ENCODE measurements at places on chromosomes 5 and 9.

DNA sequence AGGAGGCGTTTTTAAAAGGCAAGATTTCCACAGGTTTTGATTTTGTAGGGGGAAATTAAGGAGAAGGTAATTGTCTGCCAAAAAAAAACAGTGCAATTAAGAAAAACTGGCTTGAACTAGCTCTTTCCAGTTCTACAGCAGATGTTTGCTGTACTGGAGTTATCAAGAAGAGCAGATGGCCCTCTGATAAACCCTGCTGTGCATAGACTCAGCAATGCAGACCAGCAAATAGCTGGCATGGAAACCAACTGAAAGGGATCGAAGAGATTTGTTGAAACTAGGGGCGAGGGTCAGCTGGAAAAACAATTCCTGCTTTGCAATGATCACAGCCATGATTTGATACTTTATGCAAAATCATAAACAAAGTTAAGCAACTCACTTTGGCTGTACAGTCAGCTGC, 17.8 kb upstream of the BHMT start:
- no peak for DNase-seq

DNA sequence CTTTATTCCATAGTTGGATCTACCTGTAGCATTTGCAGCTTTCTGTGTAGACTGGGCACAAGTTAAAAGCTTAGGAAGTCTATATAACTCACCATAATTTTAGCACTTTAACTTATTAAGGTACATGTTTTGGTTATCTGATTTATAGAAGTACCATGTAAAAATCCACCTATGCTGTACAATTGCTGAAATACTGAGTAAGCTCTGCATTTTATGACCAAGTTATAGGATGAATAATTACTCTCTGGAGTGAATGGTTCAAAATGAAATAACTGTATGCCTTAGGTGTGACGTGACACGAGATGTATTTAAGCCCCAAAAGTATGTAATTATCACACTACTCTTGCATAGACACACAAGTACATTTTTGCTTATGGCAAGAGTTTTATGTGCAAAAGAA, 22.1 kb downstream of the ZSWIM6 start:
- DNase-seq: no peak

DNA sequence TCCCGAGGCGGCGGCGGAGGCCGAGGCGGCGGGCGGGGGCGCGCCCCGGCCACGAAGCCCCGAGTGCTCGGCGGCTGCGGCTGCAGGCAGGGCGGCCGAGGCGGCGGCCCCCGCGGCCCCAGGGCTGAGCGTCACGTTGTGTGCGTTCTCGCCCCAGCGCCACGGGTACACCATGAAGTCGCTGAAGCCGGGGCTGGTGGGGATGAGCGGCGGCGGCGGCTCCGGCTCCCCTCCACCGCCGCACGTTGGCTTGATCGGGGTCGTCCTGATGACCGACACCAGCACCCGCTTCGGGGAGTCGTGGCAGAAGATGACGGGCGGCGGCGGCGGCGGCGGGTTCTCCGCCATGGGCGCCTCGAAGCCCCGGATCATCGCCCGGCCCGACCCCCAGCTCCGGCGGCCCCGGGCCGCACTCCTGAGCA, 498 bp downstream of the ZNF367 start:
- DNase-seq: peak; percentile 12

DNA sequence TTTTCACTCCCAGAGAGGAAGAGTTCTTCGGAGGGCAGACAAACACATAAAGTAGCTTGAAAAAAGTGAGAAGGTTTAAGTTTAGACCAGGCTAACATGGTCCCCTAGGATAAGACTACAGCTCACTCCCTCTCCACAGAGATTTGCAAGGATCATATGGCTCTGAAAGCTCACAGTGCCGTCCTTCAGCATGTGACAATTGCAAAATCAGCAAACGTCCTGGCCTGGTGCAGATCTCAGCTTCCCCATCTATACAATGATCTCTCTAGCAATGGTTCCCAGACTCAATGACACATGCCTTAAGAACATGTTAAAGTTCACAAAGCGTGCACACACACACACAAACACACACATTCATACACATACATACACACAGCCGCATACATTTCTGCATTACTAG, 327.6 kb downstream of the ACTL7B start:
- no peak for DNase-seq

- no peak for DNase-seq
These were observed 69.5 kb downstream of the RETREG1 start for GRCh38 chr5:16547200-16547842.

DNA sequence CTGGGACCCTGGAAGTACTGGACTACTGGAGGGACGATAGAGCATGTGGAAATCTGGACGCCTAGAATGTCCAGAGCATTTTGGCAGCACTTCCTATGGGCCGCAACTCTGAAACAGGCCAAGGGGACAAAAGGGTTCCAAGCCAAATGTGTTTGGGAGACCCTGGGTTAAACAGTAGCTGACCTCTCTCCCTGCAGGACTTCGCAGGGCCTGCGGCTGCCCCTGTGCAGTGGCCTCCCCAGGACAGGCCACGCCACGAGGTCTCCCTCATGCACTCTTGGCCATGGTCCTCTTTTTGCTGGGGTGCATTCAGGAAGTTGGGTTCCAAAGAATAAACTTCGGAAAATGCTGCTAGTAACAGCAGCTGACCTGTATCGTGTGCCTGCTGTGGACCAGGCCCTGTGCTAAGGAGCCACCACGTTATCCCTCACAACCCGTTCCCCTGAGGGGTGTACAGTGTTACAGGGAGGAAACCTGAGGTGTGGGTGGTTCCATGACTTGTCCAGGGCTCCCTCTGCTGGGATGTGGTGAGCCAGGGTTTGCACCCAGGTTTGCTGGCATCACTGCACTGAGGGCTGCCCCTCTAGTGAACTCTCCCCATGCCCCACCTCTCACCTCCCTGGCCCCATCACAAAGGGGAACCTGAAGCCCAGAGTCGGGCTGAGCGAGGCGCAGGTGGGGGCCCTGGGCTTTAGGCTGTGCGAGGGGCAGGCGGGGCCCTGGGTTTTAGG, 79.4 kb downstream of the AMBP start:
- no peak for DNase-seq

DNA sequence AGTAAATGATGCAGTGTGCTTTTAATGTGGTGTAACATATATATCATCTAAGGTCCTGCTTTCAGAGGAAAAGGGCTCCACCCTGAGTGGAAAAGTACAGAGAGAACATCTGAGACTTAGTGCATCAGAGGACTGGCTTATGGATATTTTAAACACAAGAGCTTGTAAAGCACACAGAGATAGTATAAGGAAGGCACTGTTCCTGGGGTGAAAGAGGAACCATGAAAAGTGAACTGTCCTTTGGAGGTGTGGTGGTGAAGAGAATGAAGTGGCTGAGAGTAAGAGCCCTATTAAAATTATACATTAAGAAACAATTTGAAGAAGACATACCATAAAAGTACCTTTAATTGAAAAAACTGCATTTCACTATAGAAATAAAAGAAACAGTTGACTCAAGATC, 68.9 kb downstream of the CSF2 start:
- DNase-seq: no peak

DNA sequence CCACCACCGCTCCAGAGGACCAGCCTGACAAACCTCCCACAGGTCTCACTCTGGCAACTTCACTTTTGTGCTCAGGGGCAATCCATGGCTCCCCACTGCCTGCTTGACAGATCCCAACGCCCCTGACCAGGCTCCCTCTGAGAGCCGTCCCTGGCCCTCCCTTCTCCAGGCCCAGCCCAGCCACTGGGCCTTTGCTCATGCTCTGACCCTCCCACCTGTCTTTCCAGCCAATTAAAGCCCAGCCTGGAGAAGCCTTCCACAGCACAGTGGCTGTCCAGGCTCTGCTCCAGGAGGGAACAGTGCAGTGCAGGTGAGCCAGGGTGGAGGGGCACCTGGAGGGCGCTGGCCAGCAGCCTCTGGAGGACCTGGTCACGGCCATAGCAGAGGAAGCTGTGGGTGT, 3.3 kb downstream of the ENTPD2 start:
- DNase-seq: no peak

DNA sequence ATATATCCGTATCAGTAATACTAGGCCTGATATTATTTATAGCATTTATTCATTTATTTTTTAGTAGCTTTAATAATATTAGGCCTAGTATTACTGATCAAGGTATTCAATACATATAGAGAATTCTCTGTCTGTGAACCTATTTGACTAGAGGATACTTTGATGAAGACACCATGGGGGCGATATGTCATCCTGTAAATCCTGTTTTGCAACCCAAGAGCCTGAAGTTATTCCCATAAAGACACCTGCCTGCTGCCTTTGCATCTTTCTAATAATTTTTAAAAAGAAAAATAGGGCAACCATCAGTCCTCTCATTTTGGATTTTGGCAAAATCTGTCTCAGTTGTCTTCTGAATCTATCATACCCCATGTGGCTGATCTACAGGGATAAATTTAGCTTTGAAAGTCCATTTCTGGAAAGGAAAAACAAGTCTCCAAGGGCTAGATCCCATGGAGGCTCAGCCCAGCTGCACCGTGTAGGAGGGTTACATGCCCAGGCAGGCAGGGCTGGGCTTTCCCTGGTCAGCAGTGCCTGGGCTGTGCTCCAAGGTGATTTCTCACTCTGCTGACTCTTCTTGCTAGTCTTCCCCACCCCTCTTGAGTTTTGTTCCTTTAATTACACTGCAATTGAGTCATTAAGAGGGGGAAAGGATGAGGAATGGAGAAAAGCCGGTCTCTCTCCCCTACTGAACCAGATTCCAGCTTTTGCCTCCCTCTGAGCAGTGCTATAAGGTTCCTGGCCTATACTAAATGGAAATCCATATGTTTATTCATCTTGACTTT, 169.0 kb downstream of the TRIM32 start:
- DNase-seq: no peak

DNA sequence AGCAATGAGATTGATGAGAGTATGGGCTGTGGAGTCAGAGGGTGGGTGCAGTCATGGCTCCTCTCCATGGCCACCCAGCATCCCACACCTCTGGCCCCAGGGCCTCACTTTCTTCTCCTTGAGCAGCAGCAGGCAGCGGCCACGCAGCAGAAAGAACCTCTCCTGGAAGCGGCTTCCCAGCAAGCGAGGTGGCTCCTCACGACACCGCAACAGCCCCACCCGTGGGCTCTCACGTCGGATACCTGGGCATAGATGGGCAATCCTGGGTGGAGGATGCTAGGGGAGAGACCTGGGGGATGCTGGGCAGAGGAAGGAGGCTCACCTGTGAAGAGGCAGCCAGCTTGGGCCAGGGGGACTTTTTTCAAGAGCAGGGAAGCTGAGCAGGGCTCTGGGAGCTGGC, 5.2 kb upstream of the FCHSD1 start:
- no peak for DNase-seq

- DNase-seq: no peak
These were observed 305.8 kb upstream of the SMARCA2 start for GRCh38 chr9:1709347-1709746.

DNA sequence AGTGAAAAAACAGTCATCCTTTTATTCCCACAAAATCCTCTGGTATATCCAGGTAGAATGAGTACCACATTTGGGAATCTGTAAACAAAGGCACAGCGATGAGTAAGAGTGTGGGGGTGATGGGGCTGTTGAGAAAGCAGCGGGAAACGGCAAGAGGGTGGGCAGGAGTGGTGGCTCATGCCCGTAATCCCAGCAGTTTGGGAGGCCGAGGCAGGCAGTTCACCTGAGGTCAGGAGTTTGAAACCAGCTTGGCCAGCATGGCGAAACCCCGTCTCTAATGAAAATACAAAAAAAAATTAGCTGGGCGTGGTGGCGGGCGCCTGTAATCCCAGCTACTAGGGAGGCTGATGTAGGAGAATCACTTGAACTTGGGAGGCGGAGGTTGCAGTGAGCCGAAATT, 43.1 kb downstream of the KLF4 start:
- DNase-seq: no peak

DNA sequence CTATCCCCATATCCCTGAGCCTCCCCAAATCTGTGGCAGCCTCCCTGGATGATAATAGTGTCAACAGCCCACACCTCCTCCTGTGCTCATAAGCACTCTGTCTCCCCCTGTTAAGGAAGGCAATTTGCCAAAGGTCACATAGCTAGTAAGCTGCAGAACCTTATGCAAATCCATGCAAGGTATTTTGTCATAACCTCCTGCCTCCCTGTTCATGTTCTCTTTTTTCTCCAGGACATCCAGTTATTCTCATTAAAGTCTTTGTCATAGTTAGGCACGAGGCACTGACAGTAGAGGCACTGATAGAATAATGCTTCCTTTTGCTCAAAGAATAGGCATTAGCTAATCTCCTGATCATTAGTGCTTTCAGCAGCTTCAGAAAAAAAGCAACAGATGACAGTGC, 10.2 kb upstream of the AUH start:
- no peak for DNase-seq

DNA sequence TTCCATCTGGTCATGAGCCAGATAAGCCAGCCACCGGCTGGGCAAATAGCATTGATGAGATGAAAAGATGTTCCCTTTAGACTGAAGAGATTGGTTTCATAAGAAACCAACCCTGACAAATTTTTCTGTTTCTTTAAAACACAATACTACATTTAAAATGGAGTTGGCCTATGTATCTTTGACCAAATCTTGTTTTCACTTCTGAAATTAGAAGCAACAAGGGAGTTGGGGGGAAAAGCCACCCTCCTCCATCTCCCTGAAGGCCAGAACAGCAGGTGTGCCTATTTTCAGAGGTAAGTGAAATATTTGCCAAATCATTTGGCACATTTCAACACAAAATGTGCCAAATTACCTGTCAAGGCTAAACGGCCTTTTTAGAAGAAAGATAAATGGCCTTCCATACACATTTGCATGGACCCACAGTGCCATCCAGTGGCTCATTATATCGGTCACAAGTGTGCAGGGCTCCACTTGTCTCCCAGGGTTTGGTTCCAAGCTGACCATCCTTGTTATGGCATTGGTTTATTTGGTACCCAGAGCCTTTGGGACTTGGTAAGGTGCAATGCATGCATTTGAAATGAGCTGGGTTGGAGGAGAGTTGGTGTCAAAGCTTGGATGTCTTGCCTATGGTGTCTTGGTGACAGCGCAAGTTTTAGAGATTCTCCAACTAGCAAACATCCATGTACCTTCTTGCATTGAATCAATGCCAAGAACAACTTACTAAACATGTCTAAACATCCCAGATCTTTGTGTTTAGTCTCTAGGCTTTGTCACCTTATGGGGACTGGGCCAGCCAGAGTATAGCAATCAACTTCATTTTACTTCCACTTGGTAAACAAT, 372.0 kb upstream of the KIF2A start:
- no peak for DNase-seq

- DNase-seq: no peak
These were observed 12.9 kb downstream of the HAND1 start for GRCh38 chr5:154465169-154465568.

- no peak for DNase-seq
These were observed 3.2 kb downstream of the SGTB start for GRCh38 chr5:65718576-65719310.

Data from stimulated activated CD8-positive, alpha-beta memory T cell treated with anti-CD3 and anti-CD28 coated beads, Interleukin-4, amount 100 ng/mL, for 4 hours (primary cell).